Ovary (tissue), 10 donors: ENCODE measurements at places on chromosomes 6 and 20.

GRCh38 chr6:84779380-84779779, 15.0 kb upstream of the TBX18 start:
- DNase-seq: no peak

DNA sequence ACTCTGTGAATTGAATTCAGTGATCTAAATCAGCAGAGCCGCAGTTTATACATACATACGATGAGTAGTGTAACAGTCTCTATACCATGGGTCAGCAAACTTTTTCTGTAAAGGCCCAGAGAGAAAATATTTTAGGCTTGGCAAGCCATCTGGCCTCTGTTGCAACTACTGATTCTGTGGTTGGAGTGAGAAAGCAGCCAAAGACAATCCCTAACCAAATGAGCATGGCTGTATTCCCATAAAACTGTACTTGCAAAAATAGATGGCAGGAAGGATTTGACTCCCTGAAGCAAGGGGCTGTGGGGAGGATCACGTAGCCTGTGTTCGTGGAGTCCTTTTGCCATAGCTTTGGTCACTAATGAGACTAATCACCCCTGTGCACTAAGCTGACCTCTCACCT, 17.9 kb upstream of the MOCS1 start:
- DNase-seq: no peak

DNA sequence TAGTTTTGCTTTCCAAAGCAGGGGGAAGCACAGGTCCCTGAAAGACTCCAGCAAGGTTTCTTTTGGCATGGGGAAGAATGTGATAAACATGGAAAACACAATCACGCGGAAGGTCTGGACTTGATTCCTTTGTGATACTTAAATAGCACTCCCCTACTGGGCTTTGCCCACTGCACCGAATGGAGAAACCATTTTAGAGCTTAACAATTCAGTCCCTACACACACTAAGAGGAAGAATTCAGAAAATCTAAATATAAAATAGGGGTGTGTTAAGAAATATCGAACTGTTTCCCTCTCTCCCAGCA, 71.4 kb upstream of the NHSL1 start:
- DNase-seq: no peak

DNA sequence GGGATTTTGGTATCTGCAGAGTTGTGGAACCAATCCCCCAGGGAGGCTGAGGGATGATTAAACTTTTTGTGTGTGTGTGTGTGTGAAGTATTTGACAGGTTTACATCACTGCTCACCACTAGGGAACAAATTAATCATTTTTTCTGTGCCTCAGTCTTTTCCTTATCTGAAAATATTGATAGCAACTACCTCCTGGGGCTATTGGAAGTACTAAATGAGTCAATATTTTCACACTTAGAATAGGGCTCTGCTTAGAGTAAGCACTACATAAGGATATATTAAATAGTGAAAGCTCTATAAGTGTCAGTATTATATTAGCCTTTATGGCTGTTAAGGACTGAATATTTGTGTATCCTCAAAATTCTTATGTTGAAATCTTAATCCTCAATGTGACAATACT, 155.2 kb upstream of the UST start:
- DNase-seq: no peak

DNA sequence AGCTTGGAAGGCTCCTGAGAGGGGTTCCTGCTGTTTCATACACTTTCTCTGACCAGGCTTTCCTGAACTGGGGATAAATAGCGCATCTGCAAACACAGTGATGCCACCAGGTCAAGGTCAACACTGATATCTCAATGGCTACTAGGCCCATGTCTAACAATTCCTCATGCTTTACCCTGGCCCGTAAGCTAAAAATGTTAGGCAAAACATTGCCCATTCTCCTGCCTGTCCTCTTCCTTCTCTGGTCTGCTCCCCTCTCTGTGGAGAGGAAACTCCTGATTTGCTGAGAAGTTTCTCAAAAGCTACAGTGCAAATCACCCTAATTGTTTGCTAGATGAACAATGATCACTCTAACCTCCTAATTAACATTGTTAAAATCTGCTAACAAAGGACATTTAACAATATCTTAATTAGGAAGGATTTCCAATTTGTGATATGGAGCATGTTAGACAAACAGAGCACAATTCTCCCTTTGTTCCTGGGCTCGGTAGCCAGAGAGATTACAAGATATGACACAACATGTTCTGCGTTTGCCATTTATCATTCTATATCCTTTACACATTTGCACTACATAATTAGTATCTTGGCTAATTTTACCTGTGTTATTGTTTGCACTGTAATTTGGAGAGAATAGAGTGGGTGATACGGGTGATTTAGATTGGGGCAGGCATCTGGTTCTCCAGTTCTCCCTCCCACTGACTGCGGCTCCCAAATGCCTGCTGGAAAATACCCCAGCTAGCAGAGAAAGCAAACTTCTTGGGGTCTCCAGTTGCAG, 266.8 kb downstream of the CD83 start:
- no peak for DNase-seq

GRCh38 chr20:63740627-63741353, 1.2 kb downstream of the SLC2A4RG start:
- DNase-seq: peak; percentile 98

GRCh38 chr20:63343460-63344445, 17.4 kb downstream of the CHRNA4 start:
- no peak for DNase-seq

DNA sequence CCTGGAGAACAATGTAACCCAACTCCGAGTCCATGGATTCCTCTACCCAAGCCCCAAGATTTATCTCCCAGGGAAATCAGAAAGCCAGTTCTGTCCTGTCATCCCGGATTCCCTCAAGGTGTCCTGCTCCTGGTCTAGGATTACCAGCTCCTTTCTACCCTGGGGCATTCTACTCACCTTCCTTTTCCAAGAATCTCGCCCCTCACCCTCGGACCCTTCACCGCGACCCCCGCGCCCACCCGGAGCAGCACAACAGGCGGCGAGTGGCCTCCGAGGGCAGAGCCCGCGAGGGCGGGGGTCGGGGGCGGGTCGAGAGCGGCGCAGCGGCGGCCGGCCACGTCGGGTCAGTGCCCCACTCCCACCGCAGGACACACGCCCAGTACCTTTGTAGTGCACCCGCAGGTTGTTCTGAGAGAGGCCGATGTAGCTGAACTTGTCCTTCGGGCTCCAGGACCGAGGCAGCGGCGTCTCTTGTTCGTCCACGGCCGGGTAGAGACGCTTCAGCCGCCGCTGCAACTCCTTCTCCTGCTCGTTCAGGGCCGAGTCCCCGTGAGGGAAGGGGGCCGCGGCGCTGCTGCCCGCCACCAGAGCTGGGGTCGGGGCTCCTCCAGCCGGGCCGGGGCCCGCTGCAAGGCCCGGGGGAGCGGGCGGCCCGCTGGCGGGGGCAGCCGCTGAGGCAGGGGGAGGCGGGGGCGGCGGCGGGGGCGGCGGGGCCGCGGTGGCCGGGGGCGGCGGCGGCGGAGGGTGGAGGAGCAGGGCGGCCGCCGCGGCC, 897 bp downstream of the RANBP9 start:
- peak; percentile 71 for DNase-seq

DNA sequence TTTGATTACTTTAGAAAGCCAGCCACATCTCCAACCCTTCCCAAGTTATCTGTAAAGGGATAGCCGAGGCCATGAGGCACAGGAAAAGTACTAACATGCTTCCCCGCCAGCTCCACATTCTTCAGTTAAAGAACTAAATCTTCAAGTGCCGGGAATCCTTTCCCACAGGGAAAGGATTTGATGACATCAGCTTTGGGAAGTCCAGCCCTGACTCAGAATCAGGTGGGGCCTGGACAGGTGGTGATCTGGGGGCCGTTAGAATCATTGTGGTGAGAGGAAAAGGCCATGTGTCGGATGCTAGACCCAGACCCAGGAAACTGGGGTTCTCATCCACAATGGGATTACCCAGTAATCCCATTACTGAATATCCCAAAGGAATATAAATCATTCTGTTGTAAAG, 580.0 kb downstream of the QKI start:
- no peak for DNase-seq

- DNase-seq: no peak
Observed at GRCh38 chr6:101668496-101669030, 275.1 kb downstream of the GRIK2 start.

DNA sequence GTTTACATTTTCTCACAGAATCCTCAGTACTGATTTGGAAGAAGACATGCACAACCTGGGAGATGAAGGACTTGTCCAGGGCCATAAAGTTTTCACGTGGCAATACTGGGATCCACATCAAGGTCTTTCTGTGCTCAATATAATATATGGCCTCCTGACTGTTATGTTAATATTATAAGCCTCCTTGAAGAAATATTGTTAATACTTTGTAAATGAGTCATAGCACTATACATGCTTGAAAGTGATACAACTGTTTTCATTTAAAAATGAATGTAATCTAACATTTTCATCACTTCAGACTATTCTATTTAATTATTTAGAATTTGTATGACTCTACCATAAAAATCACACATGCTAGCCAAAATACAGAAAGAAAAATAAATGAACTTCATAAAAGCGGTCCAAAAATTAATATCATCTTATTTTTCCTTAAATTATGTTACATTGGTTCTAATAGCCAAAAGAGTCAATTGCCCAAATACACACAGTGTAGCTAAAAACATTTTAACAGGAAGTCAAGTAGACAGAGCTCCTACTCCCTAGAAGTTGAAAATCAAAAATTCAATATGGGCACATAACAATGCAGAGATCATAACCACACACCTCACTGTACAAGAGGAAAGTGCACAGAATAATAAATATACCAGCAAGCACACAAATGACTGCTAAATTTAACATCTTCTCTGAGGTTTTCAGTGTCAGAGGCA, 188.0 kb upstream of the HDDC2 start:
- no peak for DNase-seq

DNA sequence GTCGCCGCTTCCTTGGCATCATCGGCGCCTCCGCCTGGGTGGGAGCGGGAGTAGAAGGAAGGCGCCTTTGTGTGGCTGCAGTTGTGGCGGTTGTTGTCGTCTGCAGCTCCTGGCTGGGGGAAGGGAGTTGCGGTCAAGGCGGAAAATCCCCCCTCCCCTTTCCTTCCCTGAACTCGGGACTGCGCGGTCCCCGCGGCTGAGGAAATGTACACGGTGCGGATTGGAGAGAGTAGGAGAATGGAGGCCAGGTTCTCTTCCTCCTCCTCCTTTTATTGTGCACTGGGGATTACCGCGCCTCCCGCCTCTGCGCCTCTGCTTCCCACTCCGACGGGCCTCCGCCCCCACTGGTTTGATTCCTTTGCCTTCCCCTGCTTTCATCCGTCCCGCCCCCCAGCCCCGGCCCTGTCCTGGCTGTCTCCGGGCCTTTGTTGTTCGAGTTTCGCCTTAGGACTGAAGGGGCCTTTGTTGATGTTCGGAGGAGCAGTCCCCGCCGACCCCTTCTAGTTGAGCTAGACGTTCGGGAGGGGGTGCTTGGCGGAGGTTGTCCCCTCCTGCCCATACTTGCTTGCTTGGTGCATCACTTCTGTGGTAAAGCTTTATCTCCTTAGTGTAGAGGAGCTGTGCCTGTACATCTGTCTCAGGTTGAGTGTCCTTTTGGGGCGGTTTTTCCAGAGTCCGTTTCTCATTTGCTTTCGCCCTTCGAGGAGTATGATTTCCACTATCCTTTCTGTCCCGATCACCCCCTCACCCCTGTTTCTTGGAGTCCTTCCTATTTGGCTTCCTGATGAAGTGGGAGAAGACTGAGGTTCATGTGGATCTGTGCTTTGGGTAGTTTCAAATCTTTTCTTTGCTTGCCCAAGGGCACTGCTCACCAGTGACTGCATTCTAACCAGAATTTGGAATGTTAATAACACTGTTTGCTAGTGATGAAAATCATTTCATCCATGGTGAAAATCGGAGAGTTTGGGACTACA, 764 bp downstream of the ZNF292 start:
- DNase-seq: peak; percentile 36

DNA sequence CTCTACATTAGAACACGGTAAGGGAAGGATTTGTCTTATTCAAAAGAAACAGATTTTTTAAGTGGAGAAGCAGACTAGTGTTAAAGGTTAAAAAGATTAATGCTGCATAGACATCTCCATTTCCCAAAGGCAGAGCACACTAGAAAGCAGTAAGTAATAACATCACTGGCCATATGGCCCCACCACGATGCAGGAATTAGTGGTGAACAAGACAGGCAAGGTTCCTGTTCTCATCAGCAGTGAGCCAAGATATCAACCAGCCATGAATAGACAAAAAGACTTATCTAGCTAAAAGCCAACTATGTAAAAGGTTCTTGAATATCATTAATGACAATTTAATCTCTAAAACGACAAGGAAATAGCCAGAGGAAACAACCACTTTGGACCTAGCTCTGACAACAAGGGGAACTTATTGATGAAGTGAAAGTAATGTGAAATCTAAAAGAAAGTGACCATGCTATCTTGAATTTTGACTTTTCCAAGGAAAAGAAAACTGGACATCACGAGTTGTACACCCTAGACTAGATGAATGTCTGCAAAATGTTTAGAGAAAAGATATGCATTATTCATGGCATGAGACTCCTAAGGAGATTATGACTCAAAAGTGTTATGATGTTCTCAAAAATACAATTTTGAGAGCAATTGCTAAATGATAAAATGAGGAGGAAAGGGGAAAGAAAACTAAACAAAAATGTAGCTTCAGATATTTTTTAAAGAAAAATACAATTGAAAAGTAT, 157.9 kb upstream of the STXBP5 start:
- no peak for DNase-seq

DNA sequence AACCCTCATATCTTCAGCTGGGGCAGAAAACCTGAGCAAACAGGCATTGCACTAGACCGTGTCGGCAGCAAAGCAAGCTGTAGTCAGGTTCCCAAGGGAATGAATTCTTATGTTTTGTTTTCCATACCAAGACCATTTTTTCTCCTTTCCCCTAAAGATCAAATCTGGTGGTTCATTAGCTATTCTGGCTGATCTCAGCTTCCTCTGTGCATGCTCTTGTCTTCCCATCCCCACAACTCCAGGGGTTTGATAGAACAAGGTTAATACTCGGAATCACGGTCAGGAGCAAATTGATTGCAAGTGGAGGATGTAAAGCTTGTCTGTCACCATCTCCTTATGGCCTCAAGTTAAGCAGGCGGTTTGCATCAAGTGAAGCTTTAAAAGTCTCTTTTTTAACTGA, 778.8 kb downstream of the KIF16B start:
- no peak for DNase-seq

DNA sequence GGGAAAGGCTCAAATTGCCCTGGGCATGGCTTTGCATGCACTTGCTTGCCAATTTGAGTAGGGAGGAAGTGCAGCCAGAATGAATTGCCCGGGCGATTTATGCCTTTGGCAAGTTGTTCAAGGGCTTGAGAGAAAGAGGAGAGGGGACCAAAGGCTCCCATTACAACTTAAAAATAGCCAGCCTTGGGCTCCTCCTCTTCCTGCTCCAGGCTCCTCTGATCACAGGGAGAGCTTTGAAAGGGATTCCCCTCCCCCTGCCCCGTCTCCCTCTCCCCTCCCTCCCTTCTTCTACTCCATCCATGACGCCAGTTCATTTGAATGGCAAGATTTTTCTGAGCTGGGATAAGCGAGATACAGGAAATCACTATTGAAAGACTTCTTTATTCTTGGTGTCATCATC, 304.9 kb upstream of the JAG1 start:
- DNase-seq: no peak
